Foreskin keratinocyte (primary cell): ENCODE measurements at places on chromosomes 6 and 20. TPM values are rescaled to one million over a fixed set of nuclear protein-coding genes. Genes with fewer than 3 reads are reported as not detected.

The DLK2 gene
- 22.9 and 28.4 TPM in 2 replicates for total RNA-seq

The FKBP1A gene
- total RNA-seq = 316 and 364 TPM in 2 replicates

The LPIN3 gene
- total RNA-seq = 14.6 and 16.9 TPM in 2 replicates

The CFAP61 gene
- not detected in 2 replicates for total RNA-seq

The VSX1 gene
- not detected in 2 replicates for total RNA-seq

The HTR1B gene
- 1.4 and 1.6 TPM in 2 replicates for total RNA-seq
